Fibroblast of the conjunctiva (primary cell): ENCODE measurements at places on chromosomes 6 and 20.

GRCh38 chr20:38790200-38791053, 15.1 kb upstream of the PPP1R16B start:
- peak; percentile 3 for DNase-seq

- DNase-seq, result no peak
Observed at GRCh38 chr20:34755367-34755766, 51.2 kb downstream of the TP53INP2 start.

DNA sequence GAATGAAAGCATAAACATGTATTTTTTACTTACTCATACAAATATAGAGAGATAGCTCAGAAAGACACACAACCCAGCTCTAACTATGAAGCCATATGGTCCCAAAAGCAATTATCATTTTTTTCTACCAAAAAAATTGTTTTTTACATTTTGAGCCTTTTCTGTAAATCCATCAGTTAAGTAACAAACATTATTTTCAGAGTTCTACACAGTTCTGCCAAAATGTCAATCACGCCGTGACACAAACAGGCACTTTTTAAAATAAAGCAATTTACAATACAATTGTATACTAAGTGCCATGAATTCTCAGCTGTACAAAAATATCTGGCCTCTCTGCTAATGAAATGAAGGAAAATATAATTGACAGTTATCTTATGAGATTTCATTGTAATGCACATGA, 201.4 kb upstream of the ID4 start:
- no peak for DNase-seq

DNA sequence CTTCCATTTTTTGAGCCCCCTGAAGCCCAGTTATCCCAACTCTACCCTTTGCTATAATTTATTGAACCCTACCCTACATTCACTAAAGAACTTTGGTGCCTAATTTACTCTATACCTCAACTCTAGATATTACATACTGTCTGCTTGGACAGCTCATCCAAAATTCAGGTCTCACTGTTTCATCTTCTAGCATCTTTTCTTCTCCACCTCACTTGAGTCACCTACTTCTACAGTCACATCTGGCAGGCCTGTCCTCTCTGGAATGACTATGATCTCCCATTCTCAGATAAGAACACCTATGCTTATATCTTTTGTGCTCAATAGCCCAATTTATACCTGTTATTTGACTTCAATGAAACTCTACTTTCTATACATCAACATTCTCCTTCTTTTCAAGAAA, 58.0 kb downstream of the SHPRH start:
- DNase-seq, result no peak

- DNase-seq, result no peak
Observed at GRCh38 chr6:44016131-44016870, 111.0 kb downstream of the MRPL14 start.

GRCh38 chr6:29723262-29723665, at the start of gene HLA-F:
Gene HLA-F, plus strand, starts transcription at chr6:29723434. Its CDS starts 30 bp downstream, at chr6:29723464.
- DNase-seq, result no peak

DNA sequence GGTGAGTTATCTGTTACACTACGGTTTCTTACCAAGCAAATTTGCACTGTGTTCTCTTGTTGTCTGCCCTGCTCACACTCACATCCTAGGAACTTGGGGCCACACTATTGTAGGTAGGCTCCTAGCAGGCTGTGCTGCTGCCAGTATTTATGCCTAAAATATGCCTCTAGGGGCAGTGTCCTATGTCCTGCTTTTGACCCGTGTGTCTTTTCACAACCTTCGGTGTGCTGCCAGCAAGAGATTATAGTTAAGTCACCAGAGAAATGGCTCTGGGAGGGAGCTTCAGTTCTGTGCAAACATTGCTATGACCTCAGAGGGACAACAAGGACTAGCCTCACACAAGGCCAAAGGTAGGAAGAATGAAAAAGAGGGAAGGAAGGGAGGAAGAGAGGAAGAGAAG, 8.9 kb upstream of the TAAR5 start:
- DNase-seq, result no peak

- no peak for DNase-seq
Observed at GRCh38 chr20:36893801-36894200, 17.9 kb downstream of the TLDC2 start.

DNA sequence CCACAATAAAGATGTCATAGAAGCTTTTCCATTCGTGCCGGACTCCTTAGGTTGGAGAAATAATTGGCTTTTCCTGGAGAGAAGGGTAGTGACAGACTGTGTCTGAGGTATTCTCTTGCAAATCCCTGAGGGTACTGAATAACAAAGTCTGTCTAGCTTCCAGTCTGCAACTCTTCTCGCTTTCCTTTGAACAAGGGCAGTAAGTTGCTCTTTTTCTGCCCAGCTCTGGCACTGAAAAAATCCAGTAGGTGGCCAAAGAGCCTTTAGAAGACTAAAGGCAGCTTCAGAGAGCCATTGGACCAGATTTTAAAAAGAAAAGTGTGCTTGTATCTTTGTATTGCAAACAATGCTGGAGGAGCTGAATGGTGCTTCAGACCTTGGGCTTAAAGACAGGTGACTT, 20.7 kb upstream of the RREB1 start:
- no peak for DNase-seq

GRCh38 chr6:39892490-39893129, 41.7 kb downstream of the MOCS1 start:
- DNase-seq, result peak; percentile 57

DNA sequence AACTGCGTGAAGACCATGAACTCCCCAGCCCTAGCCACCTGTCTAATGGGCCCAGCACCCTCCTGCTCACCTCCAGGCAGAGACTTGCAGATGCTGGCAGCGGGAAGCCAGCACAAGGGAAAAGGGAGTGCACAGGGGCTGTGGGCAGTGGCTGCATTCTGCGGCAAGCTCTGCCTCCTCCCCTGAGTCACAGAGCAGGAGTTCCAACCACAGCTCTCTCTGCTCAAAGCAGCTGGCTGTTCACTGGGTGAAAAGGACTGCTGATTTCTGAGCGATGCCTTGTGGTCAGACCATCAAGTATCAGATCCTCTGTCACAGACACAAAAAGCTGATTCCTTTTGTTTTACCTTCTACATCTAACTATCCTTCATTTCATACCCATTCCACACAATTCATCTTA, 10.5 kb downstream of the NKX2-2 start:
- DNase-seq, result no peak

DNA sequence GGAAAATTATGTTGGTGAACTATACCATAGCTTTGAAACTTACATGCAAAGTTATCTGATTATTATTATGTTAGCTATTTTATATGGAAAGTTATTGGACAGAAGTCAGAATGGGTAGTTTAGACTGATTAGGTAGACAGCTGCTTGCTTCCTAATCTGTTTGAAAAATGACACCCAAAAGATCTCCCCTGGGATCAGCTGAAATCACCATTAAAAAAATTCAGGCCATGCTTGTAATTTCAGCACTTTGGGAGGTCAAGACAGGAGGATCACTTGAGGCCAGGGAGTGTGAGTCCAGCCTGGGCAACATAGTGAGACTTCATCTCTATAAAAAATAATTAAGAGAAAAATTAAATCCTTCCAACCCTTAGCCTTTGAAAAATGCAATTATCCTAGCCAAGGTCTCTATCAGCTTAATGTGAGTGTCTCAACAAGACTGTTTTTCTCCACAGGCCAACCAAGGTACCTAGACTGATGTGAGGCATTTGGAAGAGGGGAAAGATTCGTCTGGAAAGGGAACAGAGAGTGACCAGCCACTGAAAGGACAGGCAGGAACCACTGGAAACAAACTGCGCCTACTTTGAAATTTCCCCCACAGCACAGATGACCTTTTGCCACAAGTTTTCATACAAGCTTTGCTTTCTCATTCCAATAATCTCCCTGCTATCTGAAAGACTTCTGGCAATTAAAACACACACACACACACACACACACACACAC, 232.3 kb downstream of the GMPR start:
- no peak for DNase-seq

DNA sequence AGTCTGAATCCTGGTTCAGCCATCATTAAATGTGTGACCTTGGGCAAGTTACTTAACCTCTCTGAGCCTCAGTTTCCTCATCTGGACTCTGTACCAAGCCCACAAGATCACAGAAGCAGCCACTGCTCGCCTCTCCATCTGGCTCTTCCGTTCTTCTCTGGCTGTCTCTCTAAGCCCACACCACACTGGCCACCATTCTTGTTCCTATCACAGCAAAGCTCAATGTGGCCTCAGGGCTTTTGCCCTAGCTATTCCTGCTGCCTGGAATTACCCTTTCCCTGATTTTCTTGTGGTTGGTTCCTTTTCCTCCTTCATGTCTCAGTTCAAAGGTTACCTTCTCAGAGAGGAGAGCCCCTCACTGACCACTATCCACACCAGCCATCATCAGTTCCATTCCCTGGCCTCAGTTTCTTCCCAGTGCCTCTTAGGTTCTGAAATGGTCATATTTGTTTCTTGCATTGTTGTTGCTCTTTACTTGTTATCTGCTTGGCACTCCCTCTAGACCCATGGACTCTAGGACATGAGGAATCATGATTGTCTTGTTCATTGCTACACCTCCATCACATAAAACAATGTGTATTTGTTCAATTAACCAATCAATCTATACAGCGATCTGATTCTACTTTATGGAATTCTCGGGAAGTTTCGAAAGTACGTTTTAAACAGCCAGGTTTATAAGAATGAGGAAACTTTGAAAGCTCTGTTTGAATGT, 56.5 kb upstream of the PTPN1 start:
- no peak for DNase-seq
